ENCODE measurements at places on chromosomes 11 and 22. TPM values are rescaled to one million over a fixed set of nuclear protein-coding genes. Genes with fewer than 3 reads are reported as not detected.

GRCh38 chr11:17865765-17866428, 131.3 kb downstream of the KCNC1 start:
- no peak for DNase-seq

DNA sequence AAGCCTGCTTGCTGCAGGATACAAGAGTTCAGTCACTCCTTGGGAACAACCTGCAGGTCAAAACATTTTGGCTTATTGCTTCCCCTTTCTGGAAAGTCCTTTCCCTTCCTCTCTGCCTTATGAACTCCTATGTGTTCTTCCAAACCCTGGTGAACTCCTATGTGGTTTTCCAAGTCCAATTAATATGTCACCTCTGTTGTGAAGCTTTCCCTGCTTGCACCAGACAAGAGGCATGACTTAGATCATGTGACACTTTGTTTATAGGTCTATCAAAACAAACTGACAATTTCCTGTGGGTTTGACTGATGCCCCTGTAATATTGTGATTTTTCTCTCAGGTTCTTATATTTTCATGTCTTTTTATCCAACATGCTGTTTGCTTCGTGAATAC, 64.2 kb downstream of the ENDOD1 start:
- no peak for DNase-seq

DNA sequence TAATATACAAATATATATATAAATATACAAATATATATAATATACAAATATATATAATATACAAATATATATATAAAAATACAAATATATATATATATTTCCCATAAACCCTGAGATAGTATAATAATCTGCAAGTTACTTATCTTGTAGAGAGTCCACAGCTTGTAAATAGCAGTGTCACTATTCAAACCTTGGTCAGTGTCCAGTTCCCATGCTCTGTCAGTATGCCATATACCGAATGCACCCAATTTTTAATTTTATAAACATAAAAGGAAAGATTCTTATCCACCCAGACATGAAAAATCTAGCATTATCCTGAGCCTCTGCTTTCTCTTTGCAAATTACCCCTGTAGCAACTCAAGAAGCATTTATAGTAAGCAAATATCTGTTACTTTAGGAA, 21.6 kb upstream of the CTSC start:
- DNase-seq, result no peak

DNA sequence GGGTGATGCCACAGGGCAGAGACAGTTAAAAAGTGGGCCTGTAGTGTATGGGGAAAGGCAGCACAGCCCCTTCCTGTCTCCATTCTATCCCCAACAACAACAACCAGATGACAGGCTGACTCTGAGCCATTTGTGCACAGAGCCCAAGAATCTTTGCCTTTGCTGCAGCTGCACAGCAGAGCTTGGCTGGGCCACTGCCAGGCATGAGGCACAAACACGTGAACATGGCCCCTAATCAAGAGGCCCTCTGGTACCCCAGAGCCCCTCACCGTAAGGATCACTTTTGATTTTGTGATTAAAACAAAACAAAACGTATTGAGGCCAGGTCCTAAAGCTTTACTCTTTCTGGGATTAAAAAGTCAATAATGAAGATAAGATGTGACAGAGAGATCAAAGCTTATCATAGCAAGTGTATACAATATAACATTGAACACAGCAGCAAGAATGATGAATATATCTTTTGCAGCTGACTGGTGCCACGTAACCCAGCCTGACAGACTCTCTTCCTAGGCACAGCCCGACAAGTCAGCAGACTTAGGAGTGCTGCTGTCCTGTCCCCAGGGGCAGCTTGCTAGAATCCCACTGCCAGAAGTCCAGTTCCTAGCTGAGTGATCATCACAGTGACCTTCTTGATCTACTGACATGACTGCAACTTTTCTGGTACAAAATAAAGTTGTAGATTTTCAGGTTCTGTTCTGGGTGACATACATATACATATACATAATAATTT, 117.8 kb downstream of the SERGEF start:
- DNase-seq, result peak; percentile 23

GRCh38 chr11:77171885-77172665, 44.0 kb downstream of the MYO7A start:
- DNase-seq, result no peak

- peak; percentile 60 for DNase-seq
Observed at GRCh38 chr22:46650078-46650810, 30.1 kb downstream of the GRAMD4 start.

DNA sequence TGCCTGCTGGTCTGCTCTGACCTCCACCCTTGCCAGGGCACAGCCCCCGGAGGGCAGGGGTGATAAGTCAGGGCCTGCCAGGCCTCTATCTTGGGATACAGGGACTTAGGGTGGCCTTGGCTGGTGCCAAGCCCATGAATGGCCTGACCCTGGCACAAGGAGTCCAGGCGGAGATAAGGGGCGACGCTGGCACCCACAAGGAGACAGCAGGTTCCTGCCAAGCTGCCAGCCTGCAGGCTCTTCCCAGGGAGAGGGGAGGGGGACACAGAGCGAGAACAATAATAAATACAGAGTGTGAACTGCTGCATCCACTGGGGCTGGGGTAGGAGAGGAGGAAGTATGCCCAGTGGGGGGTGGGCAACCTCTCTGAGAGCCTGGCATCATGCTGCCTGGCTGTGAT, 978 bp downstream of the CSDC2 start:
- peak; percentile 62 for DNase-seq

- DNase-seq, result no peak
Observed at GRCh38 chr22:39989633-39990032, 5.1 kb upstream of the FAM83F start.

- no peak for DNase-seq
Observed at GRCh38 chr22:25039754-25040153, 87.2 kb downstream of the KIAA1671 start.

- DNase-seq, result peak; percentile 87
Observed at GRCh38 chr22:38114484-38115398, 4.3 kb upstream of the BAIAP2L2 start.

DNA sequence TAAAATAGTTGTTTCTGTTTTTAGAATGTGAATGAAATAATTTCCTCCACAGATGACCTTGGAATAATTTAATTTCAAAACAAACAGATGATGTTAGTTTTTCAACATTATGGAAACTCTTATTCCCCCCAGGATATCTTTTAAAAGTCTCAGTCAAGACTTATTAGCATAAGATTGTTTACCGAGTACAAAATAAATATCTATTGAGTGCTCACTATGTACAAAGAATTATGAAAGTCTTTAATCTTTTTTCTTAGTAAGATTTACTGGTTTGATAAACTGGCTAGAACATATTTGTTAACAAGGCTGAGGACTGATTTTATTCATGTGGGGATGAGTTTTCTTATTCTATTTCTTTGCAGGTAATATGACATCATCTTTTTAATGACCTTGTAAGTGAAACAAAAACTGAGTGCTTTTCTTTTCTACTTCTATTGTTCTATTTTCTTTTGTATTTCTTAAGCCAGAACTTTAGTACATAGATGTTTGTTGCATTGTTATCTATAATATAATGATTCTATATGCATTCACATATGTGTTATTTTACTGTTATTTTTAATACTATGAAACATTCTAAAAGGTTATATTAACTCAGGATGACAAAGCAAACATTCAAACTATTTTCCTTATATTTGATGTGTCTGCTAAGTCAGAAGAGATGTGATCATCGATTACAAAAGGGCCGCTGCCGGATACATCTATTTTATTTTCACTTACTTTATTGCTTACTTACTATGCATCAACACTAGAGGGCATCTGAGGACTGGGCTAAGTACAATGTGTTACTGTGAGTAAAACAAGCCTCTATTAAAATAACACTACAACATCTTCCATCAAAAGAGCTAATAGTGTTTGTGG, 111.0 kb upstream of the ARHGAP42 start:
- DNase-seq, result no peak

GRCh38 chr11:127943763-127944162, 643.6 kb downstream of the ETS1 start:
- no peak for DNase-seq

GRCh38 chr11:8025123-8025522, 38.0 kb downstream of the EIF3F start:
- no peak for DNase-seq

GRCh38 chr11:27696961-27697360, 3.3 kb downstream of the BDNF start:
- DNase-seq, result no peak

- no peak for DNase-seq
Observed at GRCh38 chr11:29263971-29264682, 752.7 kb downstream of the KCNA4 start.

DNA sequence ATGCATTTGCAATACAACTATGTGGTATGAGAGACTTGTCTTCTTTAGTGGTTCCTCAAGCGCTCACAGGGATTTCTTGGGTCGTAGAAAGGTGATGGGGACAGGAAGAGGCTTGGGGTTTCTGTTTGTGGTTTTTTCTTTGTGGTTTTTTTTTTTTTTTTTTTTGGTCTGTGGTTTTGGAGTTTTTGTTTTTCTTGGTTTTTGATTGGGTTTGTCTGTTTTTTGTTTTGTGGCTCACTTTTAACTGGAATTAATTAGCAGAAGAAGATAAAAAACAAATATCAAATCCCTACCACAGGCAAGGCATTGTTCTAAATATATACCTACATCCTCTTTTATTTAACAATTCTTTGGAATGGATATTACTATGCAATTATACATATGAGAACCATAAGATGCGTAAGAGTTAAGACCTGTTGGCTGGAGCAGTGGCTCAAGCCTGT, 5.5 kb downstream of the TTC28 start:
- no peak for DNase-seq

- peak; percentile 61 for DNase-seq
Observed at GRCh38 chr11:111663820-111664219, 61.6 kb downstream of the SIK2 start.

- DNase-seq, result no peak
Observed at GRCh38 chr11:8382436-8383053, 118.9 kb upstream of the LMO1 start.

GRCh38 chr11:48002561-48002960, 22.2 kb downstream of the PTPRJ start:
- DNase-seq, result no peak

DNA sequence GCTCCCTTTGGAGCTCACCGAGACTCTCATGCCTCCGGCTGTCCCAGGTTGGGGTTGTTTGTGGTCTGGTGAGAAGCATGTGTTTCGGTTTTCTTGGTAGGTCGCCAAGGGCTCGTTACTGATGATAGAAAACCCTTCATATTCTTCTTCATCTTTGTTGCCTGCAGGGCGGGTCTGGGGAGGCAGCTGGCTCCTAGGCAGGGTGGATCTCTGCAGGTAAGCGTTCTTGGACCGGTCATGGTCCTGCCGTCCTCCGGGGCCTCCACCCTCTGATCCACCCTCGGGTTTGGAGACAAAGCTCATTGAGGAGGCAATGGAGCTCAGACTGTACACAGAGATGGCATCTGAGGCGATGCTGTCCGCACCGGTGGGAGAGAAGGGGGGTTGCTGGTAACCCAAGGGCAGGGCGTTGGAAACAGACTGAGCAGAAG, 64.3 kb upstream of the PITPNB start:
- DNase-seq, result no peak

DNA sequence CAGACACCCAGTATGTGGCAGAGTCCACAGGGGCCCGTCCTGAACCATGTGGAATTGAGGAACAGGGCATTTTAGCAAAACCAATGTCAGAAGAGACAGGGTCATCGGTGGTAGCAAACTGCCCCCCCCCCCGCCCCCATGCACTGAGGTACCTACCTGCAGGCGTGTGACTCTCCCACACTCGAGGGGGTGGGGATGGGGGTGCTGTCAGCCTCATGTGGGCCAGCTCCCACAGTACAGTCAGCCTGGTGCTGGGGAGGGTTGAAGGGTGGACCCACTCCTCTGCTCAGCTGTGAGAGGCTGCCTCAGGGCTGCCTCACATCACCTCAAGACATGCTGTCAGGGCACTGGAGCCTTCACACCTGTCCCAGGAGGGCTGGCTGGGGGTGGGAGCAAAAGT, 10.7 kb upstream of the SUSD2 start:
- no peak for DNase-seq

DNA sequence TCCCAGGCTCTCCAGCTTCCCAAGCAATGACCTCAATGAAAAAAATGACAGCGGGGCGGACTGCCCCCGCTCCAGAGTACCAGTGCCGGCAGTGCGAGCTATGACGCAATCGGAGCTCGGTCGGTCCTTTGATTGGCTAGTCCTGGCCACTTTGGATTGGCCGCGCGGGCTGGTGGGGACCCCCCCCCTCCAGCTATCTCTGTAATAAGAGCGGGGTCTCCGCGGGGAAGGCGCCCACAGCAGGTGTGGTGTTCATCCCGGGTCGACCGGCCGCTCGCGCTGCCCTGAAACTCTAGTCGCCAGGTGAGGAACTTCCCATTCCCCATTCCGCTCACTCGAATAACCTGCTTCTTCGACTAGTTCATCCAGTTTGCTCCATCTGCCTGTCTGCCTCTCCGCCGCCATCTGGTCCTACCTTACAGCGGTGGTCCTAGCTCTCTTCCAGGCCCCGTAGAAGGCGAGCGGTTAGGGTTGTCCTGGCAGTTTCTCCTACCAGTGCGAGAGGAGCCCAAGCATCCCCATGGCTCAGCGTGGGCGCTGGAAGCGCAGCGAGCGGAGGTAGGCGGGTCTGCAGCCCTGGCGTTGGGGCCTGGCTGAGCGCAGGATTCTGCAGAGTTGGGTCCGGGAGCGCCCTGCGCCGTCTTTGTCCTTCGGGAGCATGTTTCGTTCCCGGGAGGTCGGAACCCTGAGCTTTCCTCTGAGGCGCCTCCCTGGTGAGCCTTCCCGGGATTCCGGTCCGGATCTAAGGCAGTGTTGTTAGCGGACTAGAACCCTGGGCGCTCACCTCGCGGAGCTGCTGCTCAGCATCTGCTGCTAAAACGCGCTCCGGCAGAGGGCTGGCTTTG, at the start of gene CALCB:
CALCB (plus strand) TSS at position 233 of the 845 bp plus-strand sequence. CDS start 1,126 bp downstream, outside the sequence.
- no peak for DNase-seq

- DNase-seq, result no peak
Observed at GRCh38 chr11:95155385-95155784, 65.7 kb downstream of the ENDOD1 start.

The SOX6 gene
- total RNA-seq, result 25.1 TPM

The SBF1 gene
- total RNA-seq, result 87.4 TPM

The ZP1 gene
- total RNA-seq, result not detected

The MACROD1 gene
- total RNA-seq, result 166 TPM

The PLAAT4 gene
- total RNA-seq, result 5.5 TPM

The OR52I2 gene
- total RNA-seq, result not detected

The OR9Q1 gene
- not detected for total RNA-seq

The FGF4 gene
- total RNA-seq, result not detected

The SAA1 gene
- total RNA-seq, result 1.4 TPM

The XKR3 gene
- not detected for total RNA-seq

The DEUP1 gene
- not detected for total RNA-seq

The IGF2 gene
- total RNA-seq, result 99.3 TPM

The ADSL gene
- 52.0 TPM for total RNA-seq

The SCGB1D2 gene
- total RNA-seq, result 1.1 TPM

The ISX gene
- not detected for total RNA-seq

The CRYAB gene
- 5,627 TPM for total RNA-seq

The FGF19 gene
- total RNA-seq, result not detected

The B3GAT3 gene
- 20.5 TPM for total RNA-seq

The GUCY1A2 gene
- total RNA-seq, result 10.9 TPM

The SH3BP1 gene
- 1.6 TPM for total RNA-seq

The GRAMD1B gene
- total RNA-seq, result 17.7 TPM

Measured in heart left ventricle (tissue), 16 donors.